ENCODE measurements at places on chromosomes 1 and 21. TPM values are rescaled to one million over a fixed set of nuclear protein-coding genes. Genes with fewer than 3 reads are reported as not detected.
A peak's percentile ranks its signal among the peaks of the same experiment; 100 is the strongest.

- no peaks in the 10 kb centered on the region for H3K27me3 ChIP-seq
- no peaks in the 10 kb centered on the region for H3K36me3 ChIP-seq
- H3K4me3 ChIP-seq = no peak overlapping the region
- H3K4me1 ChIP-seq = no peaks in the 10 kb centered on the region
- H3K27ac ChIP-seq = no peak overlapping the region
These were observed 102.0 kb downstream of the CRYAA start for GRCh38 chr21:43270800-43271301.

- H3K4me3 ChIP-seq = no peak overlapping the region
- H3K4me1 ChIP-seq = peaks cover 16% of the 10 kb centered on the region
- H3K27ac ChIP-seq = no peak overlapping the region
- DNase-seq = no peak
- H3K27me3 ChIP-seq = no peaks in the 10 kb centered on the region
These were observed 209.5 kb upstream of the GALNT2 start for GRCh38 chr1:229857585-229857984.

- no peak within 1 kb of the TSS for H3K27ac ChIP-seq
- peaks cover 52% of the 10 kb centered on the region for H3K27me3 ChIP-seq
- DNase-seq = peak; percentile 79
- peaks cover 30% of the 10 kb centered on the region for H3K4me1 ChIP-seq
- H3K4me3 ChIP-seq = peak within 1 kb of the TSS; percentile 40
- no peaks in the 10 kb centered on the region for H3K36me3 ChIP-seq
These were observed at the start of gene NPR1 for GRCh38 chr1:153678519-153679336. Gene NPR1 (plus strand): TSS chr1:153678688. CDS start chr1:153679109, 421 bp downstream.

GRCh38 chr1:245133995-245134715 lies 20.6 kb upstream of the KIF26B start:
- peak; percentile 69 for DNase-seq
- no peak overlapping the region for H3K27ac ChIP-seq
- H3K4me1 ChIP-seq = no peaks in the 10 kb centered on the region
- no peaks in the 10 kb centered on the region for H3K27me3 ChIP-seq

DNA sequence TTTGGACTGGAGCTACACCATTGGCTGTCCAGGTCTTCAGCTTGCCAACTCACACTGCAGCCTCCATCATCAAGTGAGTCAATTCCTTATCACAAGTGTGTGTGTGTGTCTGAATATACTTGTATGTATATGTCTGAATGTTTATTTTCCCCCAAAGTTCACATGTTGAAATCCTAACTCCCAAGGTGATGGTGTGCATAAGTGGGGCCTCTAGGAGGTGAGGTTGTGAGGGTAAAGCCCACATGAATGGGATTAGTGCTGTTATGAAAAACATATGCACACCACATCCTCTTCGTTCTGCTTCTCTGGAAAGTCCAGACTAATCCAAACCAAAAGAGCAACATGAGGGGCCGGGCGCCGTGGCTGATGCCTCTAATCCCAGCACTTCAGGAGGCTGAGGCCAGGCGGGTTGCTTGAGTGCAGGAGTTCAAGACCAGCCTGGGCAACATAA lies 48.7 kb upstream of the LBR start:
- DNase-seq = no peak
- H3K27me3 ChIP-seq = no peaks in the 10 kb centered on the region
- no peak overlapping the region for H3K4me3 ChIP-seq
- no peak overlapping the region for H3K27ac ChIP-seq
- no peaks in the 10 kb centered on the region for H3K36me3 ChIP-seq

GRCh38 chr1:195721210-195721971 lies 886.8 kb downstream of the KCNT2 start:
- no peaks in the 10 kb centered on the region for H3K4me1 ChIP-seq
- DNase-seq = no peak
- no peaks in the 10 kb centered on the region for H3K27me3 ChIP-seq
- no peaks in the 10 kb centered on the region for H3K36me3 ChIP-seq
- H3K4me3 ChIP-seq = no peak overlapping the region

DNA sequence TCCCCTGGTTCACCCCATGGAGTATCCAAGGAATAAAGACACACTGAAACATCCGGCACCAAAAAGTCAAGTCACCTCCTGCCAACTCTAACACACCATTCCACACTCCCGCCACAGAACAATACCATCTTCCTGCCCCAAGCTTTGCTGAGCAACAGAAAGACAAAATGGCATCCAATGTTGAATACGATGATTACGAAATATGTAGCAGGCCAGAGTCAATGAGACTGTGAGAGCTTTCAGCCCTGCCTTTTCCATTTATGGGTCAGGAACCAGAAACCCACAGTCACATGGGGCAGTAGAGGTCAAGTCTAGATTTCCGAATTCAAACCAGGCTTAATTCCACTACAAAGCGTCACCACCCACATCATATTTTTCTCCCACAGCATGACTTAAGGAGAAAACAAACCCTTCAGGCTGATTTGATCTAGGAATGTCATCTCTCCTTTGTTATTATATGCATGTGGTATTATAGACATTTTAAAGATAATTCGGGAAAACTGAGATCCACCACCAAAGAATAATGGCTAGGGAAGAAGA lies 249.8 kb downstream of the SETD4 start:
- H3K36me3 ChIP-seq = no peaks in the 10 kb centered on the region
- H3K27me3 ChIP-seq = peaks cover 7% of the 10 kb centered on the region
- H3K4me3 ChIP-seq = no peak overlapping the region
- DNase-seq = no peak

GRCh38 chr1:28592321-28593071 lies 431 bp downstream of the RAB42 start:
- no peaks in the 10 kb centered on the region for H3K27me3 ChIP-seq
- H3K36me3 ChIP-seq = no peaks in the 10 kb centered on the region
- H3K4me1 ChIP-seq = no peaks in the 10 kb centered on the region

DNA sequence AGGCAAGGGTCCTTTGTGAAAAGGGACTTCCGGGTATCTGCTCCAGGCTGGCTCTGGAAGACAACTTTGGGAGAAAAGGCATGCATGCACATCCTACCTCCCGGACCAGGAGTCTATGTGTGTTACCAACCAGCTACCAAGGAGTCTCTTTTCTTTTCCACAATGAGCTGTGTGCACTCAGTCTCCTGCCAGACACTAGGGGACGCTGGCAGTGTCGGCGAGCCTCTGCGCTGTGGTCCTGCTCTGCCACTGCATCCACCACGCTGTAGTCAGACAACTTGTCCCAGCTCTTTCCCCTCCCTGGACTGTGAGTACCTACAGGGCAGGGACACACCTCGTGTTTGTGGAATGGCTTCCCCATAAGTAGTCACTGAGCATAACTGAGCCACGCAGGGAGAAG lies 5.1 kb upstream of the SSR2 start:
- H3K27ac ChIP-seq = no peak overlapping the region
- DNase-seq = no peak
- H3K4me3 ChIP-seq = no peak overlapping the region
- no peaks in the 10 kb centered on the region for H3K4me1 ChIP-seq
- no peaks in the 10 kb centered on the region for H3K36me3 ChIP-seq

DNA sequence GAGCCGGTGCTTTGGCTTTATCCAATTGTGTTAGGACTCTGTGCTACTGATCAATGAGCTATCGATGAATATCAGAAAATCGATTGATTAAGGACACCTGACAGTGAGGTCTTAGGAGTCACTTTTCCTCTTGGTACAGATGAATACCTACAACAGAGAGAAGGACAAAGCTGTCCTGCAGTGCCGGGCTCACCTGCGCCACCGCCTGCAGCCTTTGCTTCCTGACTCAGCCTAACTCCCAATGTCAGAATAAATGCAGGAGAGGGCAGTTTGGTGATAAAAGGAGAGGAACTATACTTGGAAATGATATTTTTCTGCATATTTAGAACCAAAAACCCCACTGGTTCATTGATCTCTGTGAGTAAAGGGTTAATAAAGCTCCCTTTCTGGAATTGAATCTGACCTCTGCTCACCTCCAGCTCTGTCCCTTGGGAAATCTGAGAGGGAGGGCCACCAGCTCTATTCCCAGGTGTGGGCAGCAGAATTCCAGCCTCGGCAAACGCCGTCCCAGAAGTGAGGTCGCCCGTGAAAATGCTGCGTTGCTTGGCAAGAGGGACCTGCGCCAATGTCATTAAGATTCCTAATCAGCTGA lies 39.3 kb downstream of the POFUT2 start:
- peaks cover 16% of the 10 kb centered on the region for H3K27me3 ChIP-seq
- H3K4me1 ChIP-seq = no peaks in the 10 kb centered on the region
- no peak overlapping the region for H3K4me3 ChIP-seq
- no peak overlapping the region for H3K27ac ChIP-seq
- no peak for DNase-seq

DNA sequence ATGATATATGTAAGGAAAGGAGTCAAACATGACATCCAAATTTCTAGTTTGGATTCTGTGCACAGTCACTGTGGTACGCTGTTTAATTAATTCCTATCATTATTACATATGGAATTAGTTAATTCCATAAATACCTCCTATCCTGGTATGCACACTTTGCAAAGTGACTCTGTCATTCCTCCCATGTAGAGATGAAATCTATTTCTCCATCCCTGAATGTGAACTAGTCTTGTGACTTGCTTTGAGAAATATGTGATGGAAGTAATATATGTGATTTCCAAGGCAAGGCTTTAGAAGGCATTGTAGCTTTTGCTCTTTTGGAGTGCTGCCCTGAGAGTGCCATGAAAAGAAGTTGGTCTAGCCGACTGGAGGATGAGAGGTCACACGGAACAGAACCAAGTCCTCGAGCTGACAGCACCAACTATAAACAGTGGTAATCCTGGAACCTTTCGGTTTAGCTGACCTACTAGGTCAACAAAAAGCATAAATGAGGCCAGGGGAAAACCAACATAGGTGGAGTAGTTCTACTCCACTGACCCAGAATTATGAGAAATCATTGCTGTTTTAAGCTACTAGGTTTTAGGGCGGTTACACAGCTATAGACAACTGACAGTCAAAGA lies 1.5 kb downstream of the SELENOF start:
- H3K27me3 ChIP-seq = no peaks in the 10 kb centered on the region
- peak overlapping the region; percentile 85 for H3K4me3 ChIP-seq

DNA sequence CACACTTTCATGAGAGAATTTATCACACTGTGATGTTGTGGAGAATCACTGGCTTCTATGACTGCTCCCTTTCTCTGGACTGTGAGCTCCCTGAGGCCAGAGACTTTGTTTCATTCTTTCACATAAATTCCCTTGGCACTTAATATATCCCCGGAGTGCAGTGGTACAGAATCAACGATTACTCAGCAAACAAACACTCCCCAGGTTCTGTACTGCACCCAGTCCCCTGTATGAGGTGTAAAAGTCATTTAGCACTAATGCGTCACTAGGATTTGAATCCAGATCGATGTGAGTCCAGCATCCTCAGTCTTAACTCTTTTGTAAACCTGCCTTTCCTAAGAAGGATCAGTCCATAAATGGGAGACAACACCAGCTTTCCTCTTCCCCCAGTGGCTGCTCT lies 6.8 kb upstream of the UTP25 start:
- peaks cover 12% of the 10 kb centered on the region for H3K4me1 ChIP-seq
- H3K36me3 ChIP-seq = no peaks in the 10 kb centered on the region
- no peak for DNase-seq
- peaks cover 26% of the 10 kb centered on the region for H3K27me3 ChIP-seq
- no peak overlapping the region for H3K27ac ChIP-seq

- no peaks in the 10 kb centered on the region for H3K36me3 ChIP-seq
- no peaks in the 10 kb centered on the region for H3K27me3 ChIP-seq
- H3K27ac ChIP-seq = no peak overlapping the region
- H3K4me1 ChIP-seq = no peaks in the 10 kb centered on the region
These were observed 121.9 kb downstream of the MAB21L3 start for GRCh38 chr1:116232989-116233514.

GRCh38 chr1:165253818-165254254 lies 102.7 kb downstream of the LMX1A start:
- H3K36me3 ChIP-seq = no peaks in the 10 kb centered on the region
- no peaks in the 10 kb centered on the region for H3K27me3 ChIP-seq
- H3K27ac ChIP-seq = no peak overlapping the region
- no peaks in the 10 kb centered on the region for H3K4me1 ChIP-seq

DNA sequence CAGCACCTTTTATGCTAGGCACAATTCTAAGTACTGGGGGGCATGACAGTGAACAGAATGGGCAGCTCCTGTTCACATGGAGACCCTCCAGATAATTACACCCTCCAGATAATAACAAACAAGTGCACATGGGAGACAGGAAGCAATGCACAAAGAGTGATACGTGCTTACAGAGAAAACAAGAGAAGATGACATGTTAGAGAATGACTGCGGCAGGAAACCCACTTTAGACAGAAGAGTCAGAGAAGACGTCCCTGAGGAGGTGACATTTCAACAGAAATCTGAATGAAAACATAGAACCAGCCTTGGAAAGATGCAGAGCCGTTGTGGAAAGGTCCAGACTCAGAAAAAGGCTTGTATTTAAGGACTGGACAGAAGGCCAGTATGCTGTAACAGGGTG lies 54.7 kb upstream of the ARTN start:
- H3K4me3 ChIP-seq = no peak overlapping the region
- no peaks in the 10 kb centered on the region for H3K27me3 ChIP-seq
- no peak overlapping the region for H3K27ac ChIP-seq
- H3K36me3 ChIP-seq = no peaks in the 10 kb centered on the region
- no peaks in the 10 kb centered on the region for H3K4me1 ChIP-seq
- no peak for DNase-seq

- H3K4me3 ChIP-seq = no peak overlapping the region
- no peaks in the 10 kb centered on the region for H3K4me1 ChIP-seq
- DNase-seq = no peak
- no peaks in the 10 kb centered on the region for H3K27me3 ChIP-seq
These were observed 22.7 kb downstream of the UCHL5 start for GRCh38 chr1:193036337-193037047.

DNA sequence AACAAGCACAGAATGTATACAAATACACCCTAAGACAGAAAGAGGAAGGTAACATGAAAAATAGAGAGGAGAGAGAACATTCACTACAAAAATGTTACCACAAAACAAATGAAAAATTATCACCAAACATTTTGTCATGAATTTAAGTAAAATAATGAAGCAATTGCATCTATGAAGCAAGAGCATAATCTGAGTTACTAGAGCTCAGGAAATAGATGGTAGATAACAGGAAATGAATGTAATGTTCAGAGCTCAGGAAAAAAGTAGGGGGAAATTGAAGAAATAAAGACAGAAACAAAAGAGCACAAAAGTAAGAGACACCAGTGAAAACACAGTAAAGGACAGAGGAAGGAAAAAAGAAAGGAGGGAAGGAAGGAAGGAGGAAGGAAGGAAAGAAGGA lies 19.4 kb downstream of the SEC16B start:
- DNase-seq = no peak
- no peaks in the 10 kb centered on the region for H3K27me3 ChIP-seq
- H3K4me1 ChIP-seq = no peaks in the 10 kb centered on the region
- H3K36me3 ChIP-seq = no peaks in the 10 kb centered on the region

GRCh38 chr21:41932191-41932575 lies 21.6 kb downstream of the C2CD2 start:
- H3K27ac ChIP-seq = peak overlapping the region; percentile 89
- peak; percentile 51 for DNase-seq
- H3K27me3 ChIP-seq = no peaks in the 10 kb centered on the region
- H3K36me3 ChIP-seq = no peaks in the 10 kb centered on the region

GRCh38 chr1:100476735-100477290 lies 61.1 kb upstream of the GPR88 start:
- no peaks in the 10 kb centered on the region for H3K36me3 ChIP-seq
- no peaks in the 10 kb centered on the region for H3K27me3 ChIP-seq
- no peak for DNase-seq
- no peaks in the 10 kb centered on the region for H3K4me1 ChIP-seq
- no peak overlapping the region for H3K27ac ChIP-seq
- H3K4me3 ChIP-seq = no peak overlapping the region

Gene RIPPLY3
- polyA plus RNA-seq = not detected

Gene SPRR1B
- polyA plus RNA-seq = 1.2 TPM

Gene HES3
- not detected for polyA plus RNA-seq

Gene ODF2L
- 114 TPM for polyA plus RNA-seq

Gene C1QB
- 496 TPM for polyA plus RNA-seq

Gene HAPLN2
- 0.80 TPM for polyA plus RNA-seq

Gene BRDT
- not detected for polyA plus RNA-seq

Gene GJA8
- polyA plus RNA-seq = not detected

Gene FAM131C
- polyA plus RNA-seq = not detected

Gene MYBPH
- polyA plus RNA-seq = 0.22 TPM

Gene RNU1-2
- not detected for polyA plus RNA-seq

Measured in spleen (tissue), 13 donors.